ENCODE measurements at places on chromosomes 5 and 9.
A peak's percentile ranks its signal among the peaks of the same experiment; 100 is the strongest.

GRCh38 chr9:34570809-34571480 is 18.6 kb downstream of the CNTFR start:
- no peak overlapping the region for H3K4me3 ChIP-seq
- H3K27ac ChIP-seq: no peak overlapping the region
- H3K4me1 ChIP-seq: no peaks in the 10 kb centered on the region
- H3K36me3 ChIP-seq: no peaks in the 10 kb centered on the region
- no peaks in the 10 kb centered on the region for H3K27me3 ChIP-seq

DNA sequence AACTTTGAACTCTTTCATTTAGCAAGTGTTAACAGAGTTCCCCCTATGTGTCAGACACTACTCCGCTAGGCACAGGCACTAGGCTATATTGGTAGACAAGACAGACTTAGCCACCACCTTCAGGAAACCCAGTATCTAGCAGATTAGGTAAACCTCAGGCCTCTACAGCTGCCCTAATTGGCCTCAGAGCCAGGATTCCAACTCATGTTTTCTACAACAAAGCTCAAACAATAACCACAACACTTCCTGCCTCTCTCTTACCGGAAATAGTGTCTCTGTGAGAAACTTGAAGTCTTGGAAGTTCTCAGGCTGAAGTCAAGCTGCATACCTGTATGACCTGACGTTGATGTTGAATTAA is 116.6 kb upstream of the SLC44A1 start:
- H3K27me3 ChIP-seq: no peaks in the 10 kb centered on the region
- no peak overlapping the region for H3K4me3 ChIP-seq
- H3K36me3 ChIP-seq: no peaks in the 10 kb centered on the region
- DNase-seq: no peak
- H3K27ac ChIP-seq: peak overlapping the region; percentile 26
- peaks cover 21% of the 10 kb centered on the region for H3K4me1 ChIP-seq

GRCh38 chr5:76341651-76342334 is 61.3 kb upstream of the IQGAP2 start:
- no peaks in the 10 kb centered on the region for H3K27me3 ChIP-seq
- no peak overlapping the region for H3K27ac ChIP-seq
- H3K36me3 ChIP-seq: no peaks in the 10 kb centered on the region

DNA sequence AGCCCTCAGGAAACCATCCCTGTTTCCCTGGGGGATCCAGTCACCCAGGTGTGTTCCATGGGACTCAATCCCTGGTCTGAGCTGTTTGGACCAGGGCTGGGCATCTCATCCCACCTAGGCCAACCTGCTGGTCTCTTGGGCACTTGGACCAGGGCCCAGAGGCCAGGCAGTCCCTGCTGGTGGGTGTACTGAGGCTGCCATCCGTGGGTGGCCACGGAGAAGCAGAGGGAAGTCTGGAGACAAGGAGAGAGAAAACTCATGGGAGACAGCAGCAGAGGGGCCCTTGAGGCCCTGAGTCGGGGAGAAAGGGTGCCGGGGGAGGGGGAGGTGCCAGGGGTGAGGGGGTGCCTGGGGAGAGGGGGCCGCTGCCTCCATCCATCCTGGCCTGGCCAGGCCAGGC is 247.8 kb downstream of the PBX3 start:
- no peak overlapping the region for H3K4me3 ChIP-seq
- no peaks in the 10 kb centered on the region for H3K4me1 ChIP-seq
- no peak for DNase-seq
- H3K36me3 ChIP-seq: no peaks in the 10 kb centered on the region

- H3K27ac ChIP-seq: no peak overlapping the region
- H3K27me3 ChIP-seq: no peaks in the 10 kb centered on the region
- H3K36me3 ChIP-seq: no peaks in the 10 kb centered on the region
- no peak overlapping the region for H3K4me3 ChIP-seq
- no peak for DNase-seq
These were observed 98.1 kb downstream of the RAPGEF6 start for GRCh38 chr5:131536850-131537448.

- no peak overlapping the region for H3K4me3 ChIP-seq
- no peak overlapping the region for H3K27ac ChIP-seq
- no peaks in the 10 kb centered on the region for H3K27me3 ChIP-seq
- DNase-seq: no peak
- no peaks in the 10 kb centered on the region for H3K4me1 ChIP-seq
- H3K36me3 ChIP-seq: no peaks in the 10 kb centered on the region
These were observed 15.9 kb downstream of the SRD5A1 start for GRCh38 chr5:6649186-6649585.

- no peak for DNase-seq
- no peaks in the 10 kb centered on the region for H3K27me3 ChIP-seq
- H3K36me3 ChIP-seq: no peaks in the 10 kb centered on the region
- H3K4me3 ChIP-seq: no peak overlapping the region
- H3K4me1 ChIP-seq: no peaks in the 10 kb centered on the region
These were observed 127.6 kb upstream of the RPS23 start for GRCh38 chr5:82405618-82406204.

GRCh38 chr5:31346896-31347551 is 153.5 kb downstream of the CDH6 start:
- no peak for DNase-seq
- no peak overlapping the region for H3K27ac ChIP-seq
- no peaks in the 10 kb centered on the region for H3K4me1 ChIP-seq
- H3K27me3 ChIP-seq: no peaks in the 10 kb centered on the region

- no peak overlapping the region for H3K27ac ChIP-seq
- DNase-seq: peak; percentile 28
- H3K4me1 ChIP-seq: peaks cover 6% of the 10 kb centered on the region
- H3K4me3 ChIP-seq: no peak overlapping the region
- no peaks in the 10 kb centered on the region for H3K36me3 ChIP-seq
- no peaks in the 10 kb centered on the region for H3K27me3 ChIP-seq
These were observed 77.8 kb upstream of the SHISAL2B start for GRCh38 chr5:64612344-64612961.

- peaks cover 56% of the 10 kb centered on the region for H3K4me1 ChIP-seq
- H3K27me3 ChIP-seq: no peaks in the 10 kb centered on the region
- H3K27ac ChIP-seq: peak overlapping the region; percentile 75
- H3K4me3 ChIP-seq: peak overlapping the region; percentile 38
These were observed 124.2 kb downstream of the TMEM161B start for GRCh38 chr5:88144219-88145001.

DNA sequence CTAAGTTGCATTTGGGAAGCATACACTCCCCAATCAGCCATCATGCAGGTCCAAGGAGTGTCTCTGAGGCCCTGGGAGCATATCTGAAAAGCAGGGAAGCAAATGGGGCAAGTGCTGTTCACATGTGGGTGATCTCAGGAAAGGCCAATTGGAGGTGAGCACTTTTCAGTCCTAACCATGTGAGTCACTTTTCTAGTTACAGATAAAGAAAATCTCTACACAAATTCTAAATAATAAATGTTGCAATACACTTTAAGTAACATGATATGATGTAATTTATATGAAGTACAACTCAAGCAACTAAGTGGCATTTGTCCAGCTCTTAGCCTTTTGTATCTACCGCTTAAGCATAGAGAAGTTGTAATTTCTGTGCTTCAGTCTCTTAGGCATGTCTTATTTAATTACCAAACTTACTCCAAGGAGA is 18.4 kb downstream of the ADAMTS16 start:
- no peaks in the 10 kb centered on the region for H3K36me3 ChIP-seq
- H3K27me3 ChIP-seq: no peaks in the 10 kb centered on the region
- DNase-seq: no peak
- H3K4me1 ChIP-seq: no peaks in the 10 kb centered on the region
- no peak overlapping the region for H3K4me3 ChIP-seq
- no peak overlapping the region for H3K27ac ChIP-seq

GRCh38 chr5:92504346-92504745 is 1076.7 kb downstream of the NR2F1-AS1 start:
- H3K27me3 ChIP-seq: no peaks in the 10 kb centered on the region
- DNase-seq: no peak
- H3K36me3 ChIP-seq: no peaks in the 10 kb centered on the region
- no peaks in the 10 kb centered on the region for H3K4me1 ChIP-seq
- H3K4me3 ChIP-seq: no peak overlapping the region

DNA sequence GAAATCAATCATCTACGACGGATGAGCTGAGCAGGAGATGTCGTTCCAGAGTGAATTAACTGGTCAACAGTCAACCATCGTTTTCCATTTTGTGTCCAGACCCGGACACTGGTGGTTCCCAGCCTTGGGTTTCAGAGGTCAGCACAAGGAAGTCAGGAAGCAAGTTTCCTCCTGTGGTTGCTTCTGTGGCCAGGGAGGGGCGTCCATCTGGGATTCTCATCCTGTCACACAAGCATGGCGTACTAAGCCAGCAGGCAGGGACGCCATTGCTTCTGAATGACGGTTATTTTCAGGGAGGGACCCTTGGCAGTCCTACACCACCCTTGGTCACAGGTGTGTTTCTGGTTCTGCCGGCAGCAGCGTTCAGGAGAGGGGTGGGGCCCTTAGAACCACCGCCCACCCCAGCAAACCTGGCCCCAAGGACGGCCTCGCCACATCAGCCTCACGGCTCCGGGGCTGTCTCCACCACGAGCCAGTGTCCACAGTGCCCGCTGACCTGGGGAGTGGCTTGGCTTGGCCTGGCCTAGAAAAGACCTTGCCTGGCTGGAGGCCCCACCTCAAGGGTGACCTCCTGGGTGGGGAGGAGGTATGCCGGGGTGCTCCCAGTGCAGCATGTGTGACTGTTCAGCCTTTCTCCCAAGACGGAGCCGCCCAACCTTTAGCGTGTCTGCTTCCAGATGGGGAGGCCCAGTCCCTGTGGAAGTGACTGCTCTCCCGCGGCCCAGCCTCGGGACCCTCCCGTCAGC is 25.2 kb downstream of the NDUFS6 start:
- peak; percentile 67 for DNase-seq
- no peak overlapping the region for H3K4me3 ChIP-seq
- H3K36me3 ChIP-seq: peaks cover 30% of the 10 kb centered on the region

- H3K36me3 ChIP-seq: no peaks in the 10 kb centered on the region
- no peak overlapping the region for H3K27ac ChIP-seq
- no peak overlapping the region for H3K4me3 ChIP-seq
- DNase-seq: peak; percentile 20
These were observed 15.5 kb downstream of the GNA14 start for GRCh38 chr9:77632652-77633051.
